ENCODE measurements at places on chromosomes 1 and 21. TPM values are rescaled to one million over a fixed set of nuclear protein-coding genes. Genes with fewer than 3 reads are reported as not detected.

- no peak for DNase-seq
Observed at GRCh38 chr21:31583498-31583897, 76.0 kb upstream of the SOD1 start.

DNA sequence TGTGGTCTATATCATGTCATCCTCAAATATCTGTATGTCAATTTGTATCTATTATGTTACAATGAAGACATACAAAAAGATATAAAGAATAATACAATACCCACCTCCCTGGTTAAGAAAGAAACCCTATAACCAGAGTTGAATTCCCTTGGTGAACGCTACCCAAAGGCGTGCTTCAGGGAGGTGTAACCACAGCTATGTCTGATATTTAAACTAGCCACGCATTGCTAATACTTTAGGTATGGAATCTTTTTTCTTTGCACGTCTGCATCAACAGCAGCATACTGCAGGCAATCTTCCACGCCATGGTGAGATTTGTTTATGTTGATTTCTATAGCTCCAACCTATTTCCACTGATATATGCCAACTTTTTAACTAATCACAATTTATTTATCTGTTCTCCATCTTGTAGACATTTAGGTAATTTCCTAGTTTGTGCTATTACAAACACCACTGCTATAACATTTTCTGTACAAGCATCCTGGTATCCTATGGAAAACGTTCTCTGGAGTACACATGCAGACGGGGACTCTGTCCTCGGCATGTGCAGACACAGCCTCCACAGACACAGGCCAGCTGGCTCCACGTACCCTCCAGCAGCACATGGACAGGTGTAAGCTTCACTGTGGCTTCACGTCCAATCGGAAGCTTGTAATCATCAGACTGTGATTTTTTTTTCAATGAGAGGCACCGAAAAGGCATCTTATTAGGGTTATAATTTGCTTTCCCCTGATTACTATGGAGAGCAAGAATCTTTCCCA, 58.5 kb downstream of the HSF2BP start:
- no peak for DNase-seq

DNA sequence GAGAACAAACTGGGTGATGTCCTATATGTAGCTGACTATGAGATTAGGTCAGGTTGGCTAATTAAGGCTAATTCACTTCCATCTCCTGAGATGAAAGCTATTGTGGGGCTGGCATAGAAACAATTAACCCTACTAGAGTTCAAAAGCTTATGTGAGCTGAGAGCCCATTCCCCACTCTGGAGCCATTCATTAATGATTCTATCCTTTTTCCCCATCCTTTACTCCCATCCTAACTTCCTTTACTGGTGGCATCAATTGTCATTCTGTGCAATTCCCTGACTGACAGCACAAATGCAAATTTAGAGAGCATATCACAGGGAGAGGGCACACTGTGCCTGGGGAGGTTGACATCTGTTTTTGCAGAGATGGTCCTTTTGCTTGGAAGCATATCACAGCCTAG, 103.9 kb downstream of the URB2 start:
- no peak for DNase-seq

DNA sequence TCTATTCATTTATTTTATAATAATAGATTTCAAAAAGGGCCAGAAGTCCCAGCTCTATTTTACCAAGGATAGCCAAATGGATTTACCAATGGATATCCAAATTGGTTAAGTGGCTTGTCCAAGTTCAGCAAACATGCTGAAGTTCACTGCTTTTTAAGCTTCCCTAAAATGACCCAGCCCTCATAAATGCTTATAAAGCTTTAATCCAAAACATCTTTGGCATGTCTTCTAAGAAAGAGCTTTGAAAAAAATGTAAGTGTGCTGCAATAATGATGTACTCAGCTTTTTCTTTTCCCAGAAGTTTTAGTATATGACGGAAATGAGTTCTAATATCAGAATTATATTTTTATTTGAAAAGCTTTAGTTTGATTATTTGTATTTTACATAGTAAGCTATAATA, 451.5 kb upstream of the ADAMTS5 start:
- no peak for DNase-seq

OPN3 gene
- 14.4 TPM for total RNA-seq

GRCh38 chr1:69737527-69738185, 169.9 kb downstream of the LRRC7 start:
- peak; percentile 19 for DNase-seq

DNA sequence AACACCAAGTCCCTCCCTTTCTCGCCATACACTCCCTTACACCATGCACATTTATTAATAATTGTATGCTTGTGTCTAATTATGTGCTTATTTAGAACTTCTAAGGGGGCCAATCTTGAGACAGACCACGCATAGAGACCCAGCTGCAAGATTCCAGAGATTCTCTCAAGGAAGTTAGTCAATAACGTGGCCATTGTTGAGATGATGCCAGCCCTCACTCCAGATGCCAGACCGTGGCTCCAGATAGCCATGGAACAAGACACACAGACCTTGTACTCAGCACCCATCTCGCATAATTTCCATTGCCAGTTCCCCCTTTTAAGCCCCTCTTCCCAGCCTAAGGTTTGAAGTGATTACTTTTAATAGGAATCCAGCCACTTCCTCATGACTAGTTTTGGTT, 62.4 kb downstream of the DIRAS3 start:
- DNase-seq = no peak

DNA sequence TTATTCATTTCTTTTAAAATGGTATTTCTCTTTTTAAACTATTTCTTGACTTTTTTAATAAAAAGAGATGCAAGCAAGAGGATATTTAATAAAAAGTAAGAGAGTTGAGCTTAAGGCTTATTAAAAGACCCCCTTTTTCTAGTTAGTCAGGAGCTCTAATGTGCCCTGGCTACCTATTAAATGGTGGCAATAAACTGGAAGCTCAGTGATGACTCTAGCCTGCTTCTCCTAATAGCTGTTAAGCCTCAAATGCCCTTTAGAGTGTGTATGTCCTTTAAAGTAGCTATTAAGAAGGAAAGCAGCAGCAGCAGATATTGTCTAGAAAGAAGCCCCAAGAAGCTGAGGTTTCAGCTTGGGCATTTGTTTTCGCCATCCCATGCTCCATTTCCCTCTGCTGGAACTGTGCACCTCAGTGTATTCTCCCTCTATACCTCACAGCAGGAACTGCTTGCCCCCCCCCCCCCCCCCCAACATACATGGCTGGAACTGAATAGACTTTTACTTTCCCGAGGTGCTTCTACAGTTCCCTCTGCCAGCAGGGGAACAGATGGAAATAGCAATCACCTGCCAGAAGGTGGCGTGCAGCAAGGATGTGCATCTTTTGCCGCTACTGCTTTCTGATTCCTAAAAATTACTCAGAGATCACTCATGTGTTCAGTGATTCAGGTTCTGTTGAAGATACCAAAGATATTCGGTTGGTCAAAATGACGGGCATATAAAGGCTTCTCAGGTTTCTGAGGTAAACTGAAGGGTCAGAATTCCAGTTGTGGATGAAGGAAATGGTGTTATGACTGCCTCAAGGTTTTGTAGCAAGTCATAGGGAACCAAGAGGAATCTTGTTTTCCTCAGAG, 2.5 kb downstream of the RGS4 start:
- peak; percentile 29 for DNase-seq

DNA sequence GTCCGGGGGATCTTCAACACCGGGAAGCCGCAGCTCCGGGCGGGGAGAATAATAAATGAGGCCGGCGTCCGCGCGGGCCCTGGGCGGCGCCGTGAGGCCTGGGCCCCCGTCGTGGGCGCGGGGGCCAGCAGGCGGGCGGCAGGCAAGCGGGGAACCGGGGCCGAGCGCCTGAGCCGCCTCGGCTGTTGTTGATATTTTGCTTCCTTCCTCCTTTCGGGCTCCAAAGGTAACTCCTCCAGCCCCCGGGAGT, at the start of gene MEF2D:
Gene MEF2D (minus strand): TSS at position 233 of the 250 bp plus-strand sequence. CDS start 17,483 bp downstream, outside the sequence.
- DNase-seq = no peak

GRCh38 chr21:44618909-44619308, 7.0 kb downstream of the KRTAP10-8 start:
- DNase-seq = no peak

CYP4A11 gene
- total RNA-seq = not detected

GRCh38 chr1:246709835-246710234, 14.4 kb upstream of the SCCPDH start:
- no peak for DNase-seq

GRCh38 chr1:204391629-204392028, 20.0 kb downstream of the PPP1R15B start:
- no peak for DNase-seq

- no peak for DNase-seq
Observed at GRCh38 chr1:93332368-93332767, 13.3 kb upstream of the DR1 start.

DNA sequence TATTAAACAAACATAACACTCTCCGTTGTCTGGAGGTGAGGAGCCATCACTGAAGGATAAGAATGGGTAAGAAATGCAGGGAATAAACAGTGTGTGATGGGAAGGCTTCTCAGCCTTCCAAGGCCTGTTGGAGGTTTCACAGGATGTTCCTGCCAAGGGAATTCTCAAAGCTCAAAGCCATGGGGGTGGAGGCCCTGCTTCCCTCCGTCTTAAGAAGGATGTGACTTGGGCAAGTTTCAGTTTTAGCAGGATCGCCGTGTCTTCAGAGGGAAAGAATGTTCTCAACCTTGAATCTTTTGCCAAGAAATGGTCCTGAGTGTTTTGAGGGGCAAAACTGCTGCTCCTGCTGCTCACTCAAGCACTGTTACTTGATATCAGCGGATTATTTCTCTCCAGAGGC, 41.7 kb upstream of the IL20 start:
- DNase-seq = no peak

OR10Z1 gene
- total RNA-seq = not detected

GRCh38 chr21:16741141-16741665, 771.6 kb upstream of the CXADR start:
- peak; percentile 31 for DNase-seq

DNA sequence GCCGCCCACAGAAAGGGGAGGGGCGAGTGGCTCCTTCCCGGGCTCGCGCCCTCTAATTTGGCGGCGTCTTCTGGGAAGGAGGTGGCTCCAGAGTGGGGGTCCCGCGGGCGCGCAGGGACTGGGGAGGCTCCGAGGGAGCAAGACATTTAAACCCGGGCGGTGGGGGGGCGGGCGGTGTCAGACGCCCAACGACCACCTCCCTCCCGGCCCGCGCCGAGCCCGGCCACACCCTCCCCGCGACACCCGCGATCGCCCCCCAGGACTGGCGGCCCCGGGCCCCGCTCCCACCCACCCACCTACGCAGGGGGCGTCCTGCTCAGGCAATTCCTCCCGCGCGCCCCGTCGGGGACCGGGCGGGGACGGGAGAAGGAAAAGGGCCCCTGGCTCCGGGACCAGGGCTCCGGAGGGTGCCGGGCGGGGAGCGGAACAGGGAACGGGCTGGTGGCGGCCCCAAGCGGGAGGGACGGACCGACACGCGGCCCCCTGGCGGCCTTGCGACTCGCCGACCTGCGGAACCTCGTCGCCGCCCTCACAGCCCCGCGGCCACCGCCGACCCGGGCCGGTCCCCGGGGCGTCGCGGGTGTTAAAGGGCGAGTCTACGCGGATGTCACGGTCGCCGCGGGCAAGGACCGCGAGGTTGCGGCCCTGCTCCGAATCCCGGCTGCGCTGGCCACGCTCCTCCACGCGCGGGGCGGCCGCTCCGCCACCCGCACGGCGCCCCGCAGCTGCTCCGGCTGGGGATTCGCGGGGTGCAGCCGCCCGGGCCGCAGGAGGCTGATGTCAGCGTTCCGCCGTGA, 94.0 kb upstream of the FMN2 start:
- DNase-seq = no peak

- peak; percentile 37 for DNase-seq
Observed at GRCh38 chr21:43355266-43355924, 71.5 kb downstream of the SIK1 start.

CEP170 gene
- 33.6 TPM for total RNA-seq

DNA sequence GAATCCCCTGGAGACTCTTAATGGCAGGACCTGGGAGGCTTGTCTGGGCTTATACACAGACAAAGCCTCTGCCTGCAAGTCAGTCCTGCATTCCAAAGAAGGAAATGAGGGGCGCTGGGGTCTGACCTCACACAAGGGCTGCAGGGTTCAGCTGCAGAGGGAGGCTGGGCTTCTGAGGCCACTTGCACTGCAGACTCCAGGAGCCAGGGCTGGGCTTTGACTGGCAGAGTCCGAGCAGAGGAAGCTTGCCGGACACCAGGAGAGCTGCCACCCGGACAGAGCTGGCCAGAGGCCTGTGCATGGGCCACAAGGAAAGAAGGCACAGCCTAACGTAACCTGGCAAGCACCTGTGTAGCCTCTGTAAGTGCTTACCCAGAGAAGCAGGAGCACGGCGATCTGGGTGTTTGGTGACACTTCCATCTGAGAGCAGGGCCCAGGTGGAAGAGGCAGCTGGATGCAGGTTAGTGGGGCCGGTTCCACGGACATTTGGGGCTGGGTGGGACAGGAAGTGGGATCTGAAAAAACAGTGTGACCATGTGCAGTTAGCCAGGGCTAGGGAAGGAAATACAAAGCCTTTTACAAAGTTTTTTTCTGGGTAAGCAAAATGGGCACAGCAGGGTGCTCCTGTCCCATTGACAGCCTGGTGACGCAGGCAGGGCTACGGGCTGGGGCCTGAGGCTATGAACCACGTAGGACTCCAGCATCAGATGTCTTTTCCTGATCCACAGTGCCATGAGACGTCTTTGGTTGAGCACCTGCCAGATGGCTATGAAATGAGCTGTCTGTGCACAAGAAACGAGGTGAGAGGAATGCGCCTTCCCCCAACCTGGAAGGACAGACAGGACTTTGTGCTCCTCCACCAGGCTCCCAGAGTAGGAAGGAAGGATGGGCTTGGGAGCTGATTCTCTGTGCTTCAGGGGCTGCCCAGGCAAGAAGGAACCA, 37.3 kb upstream of the LBR start:
- DNase-seq = no peak

DNA sequence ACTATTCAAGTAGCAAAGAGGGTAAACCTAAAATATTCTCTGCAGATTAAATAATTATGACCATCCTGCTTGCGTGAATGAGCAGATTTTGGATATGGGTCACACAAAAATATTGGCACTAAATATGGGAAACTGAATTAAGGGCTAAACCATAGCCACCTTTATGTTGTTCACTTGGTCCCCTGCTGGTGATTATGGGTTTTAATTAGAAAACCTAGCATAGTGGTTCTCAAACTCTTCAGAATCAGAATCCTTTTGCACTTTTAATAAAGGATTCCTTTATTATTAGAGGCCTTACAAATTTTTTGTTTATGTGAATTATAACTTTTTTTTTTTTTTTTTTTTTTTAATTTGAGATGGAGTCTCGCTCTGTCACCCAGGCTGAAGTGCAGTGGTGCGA, 38.5 kb upstream of the ZNHIT6 start:
- DNase-seq = no peak

DNA sequence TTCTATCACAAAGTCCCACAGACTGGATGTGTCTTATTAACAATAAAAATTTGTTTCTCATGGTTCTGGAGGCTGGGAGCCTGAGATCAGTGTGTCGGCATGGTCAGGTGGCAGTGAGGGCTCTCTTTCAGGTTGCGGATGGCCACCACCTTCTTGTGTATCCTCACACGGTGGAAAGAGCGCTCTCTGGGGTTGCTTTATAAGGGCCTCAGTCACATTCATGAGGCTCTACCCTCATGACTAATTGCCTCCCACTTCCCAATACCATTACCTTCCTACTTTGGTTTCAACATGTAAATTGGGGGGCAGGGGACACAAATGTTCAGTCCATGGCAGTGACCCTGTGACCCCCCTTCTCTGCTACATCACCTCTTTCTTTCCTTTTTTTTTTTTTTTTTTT, 20.7 kb upstream of the MX1 start:
- DNase-seq = no peak

- no peak for DNase-seq
Observed at GRCh38 chr1:43463479-43463878, 9.7 kb upstream of the HYI start.

Measured in G401 (cell line).